ENCODE measurements at places on chromosomes 3 and 15.

- DNase-seq, result no peak
Observed at GRCh38 chr3:37952564-37952963, 38.0 kb upstream of the VILL start.

DNA sequence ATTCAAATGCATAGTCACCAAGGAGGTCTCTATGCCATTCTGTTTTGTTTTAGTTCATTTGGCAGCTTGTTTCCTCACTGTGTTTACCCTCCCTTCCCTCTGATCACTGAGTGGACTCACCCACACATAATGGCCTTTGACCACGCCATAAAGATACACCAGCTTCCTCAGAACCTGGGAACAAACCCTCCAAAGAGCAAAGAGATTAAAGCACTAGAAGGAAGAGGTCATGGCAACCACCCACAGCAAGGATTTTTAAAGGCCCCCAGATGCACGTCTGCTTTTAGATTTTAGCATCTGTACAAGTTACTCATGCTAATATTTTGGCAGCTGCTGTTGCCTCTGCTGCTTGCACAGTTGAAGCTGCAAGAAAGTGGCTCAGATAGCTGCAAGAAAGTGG lies 47.9 kb upstream of the CADPS start:
- no peak for DNase-seq

DNA sequence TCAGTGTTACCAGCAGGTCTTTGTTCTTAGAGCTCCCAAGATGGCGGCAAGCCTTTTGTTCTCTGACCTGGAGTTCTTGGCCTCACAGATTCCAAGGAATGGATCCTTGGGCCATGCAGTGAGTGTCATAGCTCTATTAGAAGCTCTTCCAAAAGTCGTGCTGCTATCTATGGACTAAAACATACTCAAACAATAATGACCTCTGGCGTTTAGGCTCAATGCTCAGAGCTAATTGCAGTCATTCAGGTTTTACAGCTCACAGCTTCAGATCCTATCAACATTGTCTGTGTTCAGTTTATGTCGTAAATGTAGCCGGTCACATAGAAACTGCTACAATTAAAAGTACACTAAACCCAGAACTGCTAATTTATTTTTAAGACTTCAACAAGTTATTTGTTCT lies 22.2 kb downstream of the CCRL2 start:
- no peak for DNase-seq

GRCh38 chr15:38021259-38021658 lies 86.8 kb downstream of the TMCO5A start:
- DNase-seq, result no peak

GRCh38 chr15:31758126-31758525 lies 272.2 kb upstream of the CHRNA7 start:
- no peak for DNase-seq

- DNase-seq, result no peak
Observed at GRCh38 chr15:71591057-71591456, 219.3 kb upstream of the NR2E3 start.
